ENCODE measurements at places on chromosomes 5 and 9.

DNA sequence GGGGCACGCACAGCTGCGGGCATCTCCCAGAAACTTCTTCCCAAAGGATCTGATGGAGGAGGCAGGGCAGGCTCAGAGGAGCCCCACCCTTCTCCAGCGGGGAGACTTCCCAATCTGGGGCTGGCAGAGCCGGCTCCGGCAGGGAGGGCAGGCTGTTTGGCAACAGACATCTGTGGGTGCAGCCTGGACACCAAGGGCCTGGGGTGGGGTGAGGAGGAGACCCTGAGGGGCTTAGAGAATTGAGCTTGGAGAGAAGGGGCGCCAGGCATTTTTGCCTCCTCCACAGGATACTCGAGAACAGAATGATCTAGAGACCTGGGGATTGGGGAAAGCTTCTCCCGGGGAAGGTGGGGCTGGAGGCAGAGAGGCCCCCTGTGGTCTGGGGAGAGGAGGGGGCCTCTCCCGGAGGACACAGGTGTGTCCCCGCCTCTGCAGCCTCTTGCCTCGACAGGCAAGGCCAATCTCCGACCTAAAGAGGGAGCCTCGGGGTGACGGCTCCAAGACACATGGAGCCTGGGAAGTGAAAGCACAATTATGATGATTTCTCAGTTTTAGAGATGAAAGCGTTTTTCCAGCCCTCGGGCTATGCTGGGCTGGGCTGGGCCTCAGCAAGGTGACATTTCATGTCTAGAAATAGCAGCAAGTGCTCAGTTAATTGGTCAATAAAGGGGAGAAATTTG, 8.4 kb downstream of the LHX3 start:
- DNase-seq, result no peak

DNA sequence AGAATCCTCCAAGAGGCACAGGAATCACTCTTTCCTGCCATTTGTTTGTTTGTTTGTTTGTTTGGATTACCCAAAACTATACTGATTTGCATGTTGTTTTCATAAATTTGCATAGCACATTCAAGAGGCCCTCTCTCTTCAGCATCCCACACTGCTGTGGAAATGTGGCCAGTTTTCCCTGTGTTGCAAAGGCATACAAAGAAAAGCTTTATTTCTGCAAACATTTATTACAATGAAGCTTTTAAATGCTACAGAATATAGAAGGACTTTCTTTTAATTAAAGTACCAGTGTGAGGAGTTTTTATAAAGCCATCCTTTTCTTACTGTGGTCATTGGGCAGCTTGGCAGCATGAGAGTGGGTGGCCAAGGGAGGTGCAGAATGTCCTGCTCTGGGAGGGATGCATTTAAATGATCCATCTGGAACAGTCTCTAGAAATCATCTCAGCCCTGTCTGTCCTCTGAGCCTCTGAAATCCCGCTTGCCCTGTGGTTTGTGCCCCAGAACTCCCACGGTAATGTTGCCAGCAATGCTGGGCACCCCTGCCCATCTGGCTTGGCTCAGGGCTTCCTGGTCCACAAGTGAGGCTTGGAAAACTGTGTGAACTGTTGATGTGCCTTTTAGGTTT, 356.8 kb upstream of the KIF2A start:
- DNase-seq, result no peak

DNA sequence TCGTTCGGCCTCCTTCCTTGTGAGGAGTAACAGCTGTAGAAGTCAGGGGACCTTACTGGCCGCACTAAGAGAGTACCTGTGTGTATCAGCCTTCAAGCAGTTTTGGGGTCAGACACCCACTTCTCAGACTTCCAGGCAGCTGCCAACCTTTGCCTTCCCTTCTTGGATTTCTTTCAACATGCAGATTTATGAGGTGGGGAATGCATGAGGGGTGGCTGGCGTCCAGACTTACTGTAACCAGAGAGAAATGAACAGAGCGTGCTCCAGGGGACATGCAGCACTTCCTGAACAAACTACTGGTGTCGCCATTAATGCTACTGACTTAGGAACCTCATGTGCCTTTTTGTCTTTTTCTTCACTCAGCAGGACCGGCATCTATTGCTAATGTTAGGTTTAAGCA, 46.7 kb downstream of the INSYN2B start:
- no peak for DNase-seq

- DNase-seq, result no peak
Measured at GRCh38 chr5:134568761-134569695, 43.6 kb downstream of the JADE2 start.

DNA sequence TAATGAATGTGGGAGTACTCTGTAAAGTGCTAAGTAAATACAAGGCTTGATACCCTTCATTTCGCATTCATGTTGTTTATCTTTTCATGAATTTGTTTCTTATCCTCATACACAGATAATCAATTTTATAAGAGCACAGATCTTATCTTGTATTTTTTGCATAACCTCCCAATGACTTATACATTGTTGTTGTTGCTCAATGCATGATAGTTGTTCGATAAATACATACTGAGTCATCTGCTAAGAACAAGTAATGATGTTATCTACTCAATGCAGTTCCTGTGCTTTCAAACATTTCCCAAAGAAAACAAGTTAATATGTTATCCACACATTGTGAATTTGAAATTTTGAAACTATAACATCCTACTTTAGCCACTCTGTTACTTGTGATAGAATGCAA, 60.7 kb downstream of the TAF11L14 start:
- no peak for DNase-seq

GRCh38 chr5:125103459-125103858, 357.0 kb upstream of the ZNF608 start:
- DNase-seq, result no peak

DNA sequence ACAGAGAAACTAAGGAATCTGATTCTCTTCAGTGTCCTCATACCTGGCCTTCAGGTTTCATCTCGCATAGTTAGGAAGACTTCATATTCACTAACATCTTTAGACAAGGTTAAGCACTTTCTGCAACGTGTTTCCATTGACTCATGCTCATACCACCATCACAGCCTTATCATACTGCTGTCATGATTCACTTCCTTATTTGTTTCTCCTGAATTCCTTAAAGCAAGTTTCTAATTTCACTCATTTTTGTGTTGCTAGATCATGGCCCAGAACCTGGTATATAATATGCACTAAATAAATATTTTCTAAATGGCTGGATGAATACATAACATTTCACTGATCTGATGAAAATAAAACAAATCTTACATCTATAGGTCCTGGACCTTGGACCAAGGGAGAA, 472.9 kb downstream of the PRELID2 start:
- no peak for DNase-seq

DNA sequence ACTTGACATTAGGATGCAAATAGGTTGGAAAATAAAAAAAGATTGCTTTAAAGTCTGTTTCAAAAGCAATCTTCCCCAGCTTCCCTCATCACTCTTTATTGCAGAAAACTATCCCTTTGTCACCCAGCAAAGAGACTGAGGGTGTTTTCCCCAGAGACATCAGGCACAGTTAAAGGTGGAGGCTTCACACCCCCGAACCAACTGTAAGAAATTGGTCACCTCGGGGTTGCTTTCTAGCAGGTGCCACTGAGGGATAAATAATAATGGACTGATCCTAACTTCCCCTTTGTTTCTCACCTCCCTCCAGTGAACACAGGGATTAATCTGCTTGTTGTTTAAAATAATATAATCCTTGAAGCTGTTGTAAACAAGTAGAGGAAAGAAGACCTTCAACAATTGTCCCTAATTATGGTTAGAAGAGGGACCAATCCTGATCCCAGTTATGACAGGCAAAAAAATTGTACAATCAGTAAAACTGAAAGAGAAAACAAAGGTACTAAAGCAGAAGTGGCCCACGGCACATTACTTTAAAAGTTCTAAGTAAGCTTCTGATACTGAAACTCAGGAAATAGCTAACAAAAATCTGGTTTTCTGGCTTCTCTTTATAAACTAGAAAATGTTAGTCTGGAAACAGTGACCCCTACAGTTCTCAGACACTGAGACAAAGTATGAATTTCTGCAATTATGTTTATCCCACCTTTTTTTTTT, 6.6 kb upstream of the PCSK1 start:
- DNase-seq, result no peak

DNA sequence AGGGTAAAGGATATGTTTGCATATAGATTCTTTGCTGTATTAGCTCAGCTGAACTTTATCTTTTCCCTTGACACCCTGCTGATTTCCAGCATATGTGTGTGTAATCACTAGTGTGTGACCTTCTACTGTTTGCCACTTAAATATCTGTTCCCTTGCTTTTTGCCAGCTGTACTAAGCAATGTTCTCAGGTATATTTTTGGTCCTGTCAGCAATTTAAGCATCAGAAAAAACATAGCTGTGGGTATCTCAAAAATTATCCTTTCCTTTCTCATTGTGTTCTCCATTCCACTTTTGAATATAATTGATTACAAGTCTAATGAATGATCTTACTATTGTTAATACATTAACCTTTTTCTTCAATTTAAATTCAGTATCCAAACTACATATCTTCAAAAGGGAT, 59.2 kb upstream of the CDH10 start:
- DNase-seq, result no peak

DNA sequence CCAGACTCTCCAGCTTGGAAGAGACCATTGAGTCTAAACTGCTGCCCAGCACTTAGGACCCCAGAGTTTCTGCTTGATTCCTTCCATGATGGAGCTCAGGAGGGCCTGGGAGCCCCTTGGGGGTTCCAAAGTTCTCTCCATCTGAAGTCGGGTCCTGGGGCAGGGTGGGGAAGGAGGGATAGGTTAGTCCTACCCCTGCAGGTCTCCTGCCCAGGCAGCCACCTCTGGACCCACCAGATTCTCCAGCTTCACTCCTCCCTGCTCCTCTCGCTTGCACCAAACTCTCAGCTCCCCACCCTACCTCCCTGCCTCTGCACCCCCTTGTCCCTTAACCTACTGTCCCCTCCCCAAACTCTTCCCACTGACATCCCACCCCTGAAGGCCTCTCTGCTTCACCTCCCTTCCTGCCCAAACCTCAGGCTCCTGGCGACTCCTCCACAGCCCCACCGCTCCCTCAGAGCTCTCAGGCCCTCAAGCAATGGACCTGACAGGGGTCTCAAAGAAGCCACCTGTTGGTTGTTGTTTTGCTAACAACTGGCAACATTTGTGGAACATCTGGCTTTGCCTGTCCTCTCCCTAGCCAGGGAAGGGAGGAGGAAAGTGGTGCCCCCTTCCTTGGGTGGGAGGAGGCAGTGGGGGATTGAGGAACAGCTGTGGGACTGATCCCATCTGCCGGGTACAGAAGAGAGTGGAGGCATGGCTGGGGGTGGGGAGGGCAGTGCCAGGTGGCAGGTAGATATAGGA, 137.5 kb downstream of the RGS3 start:
- no peak for DNase-seq

DNA sequence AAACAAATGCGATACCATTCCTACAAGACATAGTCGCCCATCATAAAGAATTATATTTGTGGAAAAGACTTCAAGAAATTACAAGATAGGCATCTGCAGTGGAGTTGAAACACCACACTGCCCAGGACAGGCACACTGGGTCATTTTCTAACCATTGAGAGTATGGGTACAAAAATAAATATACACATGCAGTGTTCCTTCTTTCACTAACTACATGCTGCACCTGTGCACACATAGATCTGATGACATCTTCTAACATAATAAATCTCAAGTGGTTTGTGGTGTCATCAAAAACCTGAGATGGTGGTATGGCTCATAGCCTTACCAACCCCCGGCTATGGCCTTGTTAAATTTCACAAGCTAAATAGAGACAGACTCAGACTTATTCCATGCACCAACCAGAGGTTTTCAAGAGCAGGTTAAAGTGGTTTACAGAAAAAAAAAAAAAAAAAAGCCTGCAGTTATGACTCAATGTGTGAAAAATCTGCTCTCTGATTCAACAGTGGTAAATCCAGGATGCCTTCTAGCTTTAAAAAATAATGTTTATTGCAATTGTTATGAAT, 12.4 kb upstream of the NFIB start:
- no peak for DNase-seq

GRCh38 chr9:132434881-132435280, 24.9 kb downstream of the CFAP77 start:
- DNase-seq, result no peak

GRCh38 chr5:167166696-167167095, 1124.7 kb upstream of the WWC1 start:
- DNase-seq, result no peak

- no peak for DNase-seq
Measured at GRCh38 chr9:113999256-114000062, 78.6 kb downstream of the AMBP start.

DNA sequence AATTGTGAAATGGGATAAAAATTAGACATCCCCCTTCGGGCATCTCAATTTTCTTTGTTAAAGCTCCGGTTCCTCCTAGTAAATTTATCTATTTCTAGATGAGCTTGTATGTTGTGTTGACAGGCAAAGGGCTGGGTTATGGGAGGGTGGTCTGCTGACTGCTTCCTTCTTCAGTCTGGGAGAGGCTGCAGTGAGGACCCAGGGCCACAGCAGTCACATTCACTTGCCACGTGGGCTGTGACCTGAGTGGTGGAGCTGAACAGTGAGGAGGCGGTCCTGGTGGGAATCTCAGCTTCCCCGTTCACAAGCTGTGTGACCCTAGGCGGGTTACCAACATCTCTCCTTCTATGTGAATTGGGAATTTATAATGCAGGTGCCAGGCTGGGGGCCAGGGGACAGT, 57.5 kb upstream of the RXRA start:
- DNase-seq, result no peak

GRCh38 chr5:151098768-151099121, 17.9 kb upstream of the TNIP1 start:
- no peak for DNase-seq

DNA sequence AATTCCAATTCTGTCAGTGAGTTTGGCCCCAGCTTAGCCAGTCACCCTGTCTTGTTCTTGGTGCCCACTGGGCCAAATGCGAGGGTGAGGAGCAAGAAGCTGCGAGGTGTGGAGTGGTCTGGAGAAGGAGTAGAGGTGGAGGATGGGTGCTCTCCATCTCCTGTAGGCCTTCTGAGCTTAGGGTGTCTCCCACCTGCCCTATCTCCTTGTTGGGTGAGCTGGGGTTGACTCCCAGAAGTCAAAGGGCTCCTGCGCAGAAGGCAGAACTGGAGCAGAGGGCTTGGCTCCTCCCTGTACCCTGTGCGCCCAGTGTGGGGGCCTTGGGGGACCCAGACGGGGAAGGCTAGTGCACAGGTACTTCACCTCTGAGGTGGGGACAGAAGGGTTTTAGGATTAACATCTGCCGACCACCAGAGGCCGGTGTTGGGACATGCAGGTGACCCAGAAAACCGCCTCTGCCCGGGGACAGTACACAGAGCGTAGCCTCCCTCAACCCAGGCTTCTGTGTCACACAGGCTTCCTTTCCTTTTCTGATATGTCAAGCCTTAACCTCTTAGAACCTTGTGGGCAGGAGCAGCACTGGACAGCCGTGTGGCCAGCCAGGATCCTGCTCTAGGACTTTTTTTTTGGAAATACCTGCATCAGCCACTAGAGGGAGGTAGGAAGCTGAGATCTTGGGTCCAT, 16.9 kb downstream of the IL5 start:
- DNase-seq, result no peak

DNA sequence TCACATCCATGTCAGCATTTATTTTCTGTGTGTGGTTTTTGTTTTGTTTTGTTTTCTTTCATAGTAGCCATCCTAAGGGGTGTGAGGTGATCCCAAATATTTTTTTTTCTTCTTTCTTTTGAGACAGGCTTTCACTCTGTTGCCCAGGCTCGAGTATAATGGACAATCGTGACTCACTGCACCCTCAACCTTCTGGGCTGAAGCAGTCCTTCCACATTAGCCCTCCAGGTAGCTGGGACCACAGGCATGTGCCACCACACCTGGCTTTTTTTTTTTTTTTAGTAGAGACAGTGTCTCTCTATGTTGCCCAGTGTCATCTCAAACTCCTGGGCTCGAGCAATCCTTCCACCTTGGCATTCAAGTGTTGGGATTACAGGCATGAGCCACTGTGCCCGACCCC, 59.1 kb downstream of the CDC42SE2 start:
- no peak for DNase-seq

- DNase-seq, result no peak
Measured at GRCh38 chr5:90983148-90983547, 400.0 kb downstream of the ARRDC3 start.
